Lung microvascular endothelial cell (primary cell): ENCODE measurements at places on chromosomes 12 and 14. TPM values are rescaled to one million over a fixed set of nuclear protein-coding genes. Genes with fewer than 3 reads are reported as not detected.

Gene RNASE1
- 4.6 and 14.6 TPM in 2 replicates for total RNA-seq

Gene TMPRSS12
- total RNA-seq: not detected in 2 replicates

Gene PYGL
- 62.8 and 71.6 TPM in 2 replicates for total RNA-seq

Gene CCDC196
- not detected in 2 replicates for total RNA-seq

Gene GCH1
- total RNA-seq: 3.9 and 12.7 TPM in 2 replicates

Gene HSPB8
- 1.4 and 2.2 TPM in 2 replicates for total RNA-seq

Gene RIN3
- 3.7 and 4.4 TPM in 2 replicates for total RNA-seq

Gene MTHFD1
- total RNA-seq: 30.6 and 35.3 TPM in 2 replicates

Gene WNT1
- total RNA-seq: not detected in 2 replicates

Gene ACVRL1
- total RNA-seq: 293 and 393 TPM in 2 replicates

Gene SERPINA12
- not detected in 2 replicates for total RNA-seq

Gene PLEKHD1
- total RNA-seq: under 0.01 TPM in 1 of 2 replicates, not detected in the other

Gene CLEC2B
- 26.4 and 29.2 TPM in 2 replicates for total RNA-seq

Gene HSPA2
- 1.7 and 3.0 TPM in 2 replicates for total RNA-seq

Gene SIX4
- total RNA-seq: 0.20 and 0.87 TPM in 2 replicates

Gene PTHLH
- total RNA-seq: under 0.01 and 0.22 TPM in 2 replicates

Gene RNASE7
- total RNA-seq: not detected in 2 replicates

DNA sequence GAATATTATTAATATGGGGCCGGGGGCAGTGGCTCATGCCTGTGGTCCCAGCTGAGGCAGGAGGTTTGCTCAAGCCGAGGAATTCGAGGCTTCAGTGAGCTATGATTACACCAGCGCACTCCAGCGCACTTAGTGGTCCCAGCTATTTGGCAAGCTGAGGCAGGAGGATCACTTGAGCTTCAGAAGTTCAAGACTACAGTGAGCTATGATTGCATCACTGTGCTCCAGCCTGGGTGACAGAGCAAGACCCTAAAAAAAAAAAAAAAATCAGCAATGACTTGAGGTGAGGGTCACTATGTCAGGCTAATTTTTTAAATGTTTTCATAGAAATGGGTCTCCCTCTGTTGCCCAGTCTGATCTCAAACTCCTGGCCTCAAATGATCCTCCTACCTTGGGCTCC is 243.4 kb downstream of the RBM19 start:
- DNase-seq: no peak

- DNase-seq: peak; percentile 67
These were observed 15.1 kb downstream of the AVIL start for GRCh38 chr12:57803319-57803893.

GRCh38 chr12:31117203-31118011 is 43.7 kb downstream of the DDX11 start:
- DNase-seq: peak; percentile 35

DNA sequence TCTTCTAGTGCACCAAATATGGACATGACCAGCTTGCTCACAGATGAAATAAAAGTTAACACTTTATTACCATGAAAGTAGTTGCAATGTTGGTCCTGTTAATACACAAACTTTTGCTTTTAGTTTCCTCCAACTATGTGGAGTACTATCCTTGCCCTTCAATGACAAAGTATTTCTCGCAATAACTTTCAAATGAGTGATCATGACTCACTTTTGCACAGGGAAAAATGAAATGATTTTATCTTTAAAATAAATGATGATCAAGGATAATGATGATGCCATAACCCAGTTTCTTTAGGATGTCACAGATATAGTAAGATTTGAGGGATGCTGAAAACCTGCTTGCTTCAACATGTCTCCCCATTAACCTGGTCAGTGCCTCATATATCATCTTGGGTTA is 254.0 kb upstream of the KITLG start:
- no peak for DNase-seq

GRCh38 chr14:84390010-84390409 is 1139.9 kb upstream of the FLRT2 start:
- DNase-seq: no peak

GRCh38 chr14:71441126-71441525 is 491.1 kb upstream of the RGS6 start:
- no peak for DNase-seq

DNA sequence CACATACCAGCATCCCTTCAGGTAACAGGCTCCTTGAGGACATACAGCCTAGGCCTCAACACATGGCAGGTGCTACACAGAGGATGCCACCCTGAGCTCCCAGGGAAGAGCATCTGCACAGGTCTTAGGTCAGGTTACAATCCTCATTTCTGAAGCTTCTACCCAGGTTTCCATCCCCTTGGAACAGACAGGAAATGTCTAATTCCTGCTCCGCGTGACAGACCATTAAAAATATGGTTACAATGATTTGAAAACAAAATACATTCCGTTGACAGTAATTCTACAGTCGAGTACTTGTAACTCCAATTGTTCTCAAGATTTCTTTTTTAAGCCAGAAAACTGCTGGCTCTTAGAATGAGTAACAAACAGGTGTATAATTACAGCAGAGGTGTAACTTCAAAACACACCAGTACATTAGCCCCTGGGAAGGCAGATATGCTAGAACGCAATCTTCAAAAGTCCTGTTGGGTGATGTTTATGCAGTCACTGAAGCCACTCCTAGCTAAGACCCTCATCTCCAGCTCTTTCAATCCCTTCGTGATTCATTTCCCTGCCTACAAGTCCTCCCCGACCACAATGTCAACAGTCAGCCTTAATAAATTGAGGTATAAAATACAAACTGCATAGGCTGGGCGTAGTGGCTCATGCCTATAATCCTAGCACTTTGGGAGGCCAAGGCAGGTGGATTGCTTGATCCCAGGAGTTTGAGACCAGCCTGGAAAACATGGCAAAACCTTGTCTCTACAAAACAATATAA is 11.6 kb downstream of the SETD3 start:
- peak; percentile 51 for DNase-seq

DNA sequence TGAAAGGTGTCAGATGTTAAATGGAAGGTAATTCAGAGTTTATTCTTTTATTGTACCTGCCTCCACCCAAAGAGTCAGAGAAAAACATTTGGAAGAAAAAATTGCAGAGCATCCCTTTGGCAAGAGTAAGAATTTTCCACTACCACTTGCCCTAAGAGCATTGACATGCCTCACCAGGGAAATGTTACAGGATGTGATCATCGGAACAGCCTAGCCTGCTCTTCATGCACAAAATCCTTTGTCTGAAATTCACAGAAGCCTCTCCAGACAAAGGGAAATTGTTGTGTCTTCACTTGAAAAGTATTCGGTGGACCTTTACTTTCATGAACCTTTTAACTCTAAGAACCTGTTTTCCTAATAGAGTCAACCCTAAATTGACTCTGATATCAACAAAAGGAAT is 36.9 kb downstream of the ATP2A2 start:
- peak; percentile 96 for DNase-seq

GRCh38 chr14:59098377-59098776 is 90.1 kb upstream of the DAAM1 start:
- DNase-seq: no peak

DNA sequence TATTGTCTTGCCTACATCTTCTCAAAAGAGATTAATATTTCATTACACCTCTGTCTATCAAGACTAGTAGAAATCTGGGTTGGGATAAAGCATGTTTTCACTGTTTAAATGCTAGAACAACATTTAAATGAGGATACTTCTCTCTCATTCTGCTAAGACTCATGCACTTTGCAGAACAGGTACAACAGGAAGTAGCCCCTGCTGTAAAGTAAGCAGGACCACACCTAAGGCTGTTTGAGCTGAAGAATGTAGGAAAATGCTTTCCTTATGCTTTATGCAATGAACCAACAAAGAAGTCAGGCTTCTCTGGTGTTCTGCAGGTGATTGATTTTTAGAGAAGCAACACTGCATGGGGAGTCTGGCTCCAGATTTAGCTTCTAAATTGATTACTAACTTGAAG is 89.4 kb downstream of the PAX9 start:
- DNase-seq: no peak

GRCh38 chr12:40793471-40793870 is 101.2 kb downstream of the CNTN1 start:
- DNase-seq: no peak

GRCh38 chr12:130970165-130970907 is 16.6 kb downstream of the ADGRD1 start:
- no peak for DNase-seq

DNA sequence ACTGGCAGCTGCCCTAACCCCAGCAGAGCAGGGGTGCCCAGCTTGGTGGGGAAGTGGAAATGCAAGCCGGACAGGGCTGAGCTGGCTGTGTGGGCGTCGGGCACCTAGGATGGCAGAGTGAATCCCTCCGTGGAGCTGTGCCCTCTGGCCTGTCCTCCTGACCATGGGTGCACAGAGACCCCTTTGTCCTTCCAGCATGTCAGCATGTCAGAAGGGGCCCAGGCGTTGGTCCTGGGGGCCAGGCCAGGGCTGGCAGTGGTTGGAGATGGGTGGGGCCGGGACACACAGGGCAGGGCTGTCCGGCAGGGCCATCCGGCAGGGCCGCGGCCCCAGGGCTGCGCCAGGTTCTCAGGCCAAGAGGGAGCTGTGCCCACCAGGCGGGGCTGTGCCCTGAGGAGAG is 8.8 kb upstream of the TEX22 start:
- no peak for DNase-seq

GRCh38 chr12:127271776-127272175 is 995.2 kb upstream of the TMEM132C start:
- DNase-seq: no peak

GRCh38 chr12:116606397-116606796 is 47.2 kb downstream of the MAP1LC3B2 start:
- no peak for DNase-seq

- no peak for DNase-seq
These were observed 42.3 kb downstream of the ANO2 start for GRCh38 chr12:5902736-5903135.

- no peak for DNase-seq
These were observed 26.6 kb downstream of the TCHP start for GRCh38 chr12:109926488-109927210.

DNA sequence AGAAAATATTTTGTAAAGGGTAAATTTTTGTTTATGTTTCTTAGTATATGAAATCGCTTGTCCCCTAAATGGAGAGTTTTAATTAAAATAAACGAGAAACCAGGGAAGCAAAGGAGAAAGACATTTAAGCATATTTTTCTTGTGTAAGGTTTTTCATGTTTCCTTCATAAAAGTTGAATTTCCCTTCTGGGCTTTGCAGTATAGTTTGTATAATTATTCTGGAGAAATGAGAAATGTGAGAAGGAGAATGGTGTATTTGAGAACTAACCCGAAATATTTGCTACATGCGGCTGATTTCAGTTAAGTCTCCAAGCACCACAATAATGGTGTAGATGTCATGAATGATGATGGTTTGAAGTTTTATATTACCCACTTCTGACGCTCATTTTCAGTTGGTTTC is 307.7 kb upstream of the SEL1L start:
- DNase-seq: no peak

GRCh38 chr14:49768301-49769121 is 558 bp downstream of the KLHDC2 start:
- DNase-seq: peak; percentile 79

DNA sequence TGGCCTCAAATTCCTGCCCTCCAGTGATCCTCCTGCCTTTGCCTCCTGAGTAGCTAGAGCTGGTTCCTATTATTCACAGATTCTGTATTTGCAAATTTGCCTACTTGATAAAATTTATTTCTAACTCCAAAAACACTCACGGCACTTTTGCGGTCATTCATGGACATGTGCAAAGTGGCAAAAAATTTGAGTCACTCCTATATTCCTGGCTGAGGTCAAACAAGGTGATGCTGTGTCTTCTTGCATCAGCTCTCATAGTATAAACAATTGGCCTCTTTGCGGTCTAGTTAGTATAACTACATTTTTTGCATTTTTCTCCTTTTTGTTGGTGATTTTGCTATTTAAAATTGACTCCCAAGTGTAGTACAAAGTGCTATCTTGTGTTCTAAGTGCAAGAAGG is 24.7 kb downstream of the ATF1 start:
- peak; percentile 31 for DNase-seq

- no peak for DNase-seq
These were observed 22.4 kb downstream of the XRCC3 start for GRCh38 chr14:103692871-103693270.

GRCh38 chr12:66851134-66851533 is 172.3 kb upstream of the GRIP1 start:
- DNase-seq: no peak

DNA sequence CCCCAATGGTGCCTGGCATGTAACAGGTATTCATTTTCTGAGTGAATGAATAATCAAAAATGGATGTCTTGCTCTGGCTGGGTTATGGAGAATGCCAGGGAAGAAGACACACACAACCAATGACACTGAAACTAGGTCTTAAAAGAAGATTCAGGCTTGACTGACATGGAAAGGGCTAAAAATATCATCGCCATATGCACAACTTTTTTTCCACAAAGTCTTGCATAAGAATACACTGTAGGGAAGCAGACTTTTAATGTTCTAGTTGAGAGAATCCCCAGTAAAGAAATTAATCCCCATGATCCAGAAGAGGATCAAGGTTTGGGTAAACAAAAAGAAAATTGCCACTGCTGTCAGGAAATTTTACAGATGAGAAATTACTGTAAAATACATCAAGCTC is 116.4 kb downstream of the SLC2A13 start:
- DNase-seq: no peak

DNA sequence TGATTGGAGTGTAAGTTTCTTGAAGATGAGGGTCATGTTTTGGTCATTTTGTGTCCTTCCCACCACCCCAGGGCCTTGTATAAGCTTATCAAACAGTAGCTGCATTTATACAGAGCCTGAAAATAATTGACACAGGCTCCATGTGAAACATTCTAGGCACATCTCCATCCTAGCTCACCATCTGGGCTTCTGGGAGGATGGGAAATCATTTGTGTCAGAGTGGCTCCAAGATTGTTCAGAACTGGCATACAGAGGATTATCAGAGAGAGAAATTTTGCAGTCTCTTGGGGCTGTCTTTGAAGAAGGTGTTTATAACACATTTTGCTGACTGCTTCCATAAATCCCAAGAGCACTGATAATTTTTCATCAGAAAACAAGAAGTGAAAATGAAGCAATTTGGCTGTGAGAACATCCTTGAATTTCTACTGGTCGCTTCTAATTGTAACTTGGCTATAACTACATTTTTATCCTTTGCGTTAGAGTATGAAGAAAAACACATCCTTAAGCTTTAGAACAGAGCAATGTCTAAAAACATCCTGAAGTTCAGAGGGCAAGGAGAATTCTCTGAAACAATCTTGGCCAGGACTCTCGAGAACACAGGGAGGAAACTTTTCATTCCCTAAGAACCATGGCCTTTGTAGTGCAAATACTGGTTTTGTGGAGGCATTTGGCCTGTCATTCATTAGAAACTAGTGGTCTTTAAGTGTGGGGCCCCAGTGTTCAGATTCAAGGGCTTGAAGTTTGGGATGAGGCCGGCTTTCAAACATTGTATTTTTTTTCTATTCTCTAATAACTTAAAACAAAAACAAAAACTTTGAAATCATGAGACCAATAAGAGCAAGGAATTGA is 151.1 kb downstream of the DACT1 start:
- no peak for DNase-seq

DNA sequence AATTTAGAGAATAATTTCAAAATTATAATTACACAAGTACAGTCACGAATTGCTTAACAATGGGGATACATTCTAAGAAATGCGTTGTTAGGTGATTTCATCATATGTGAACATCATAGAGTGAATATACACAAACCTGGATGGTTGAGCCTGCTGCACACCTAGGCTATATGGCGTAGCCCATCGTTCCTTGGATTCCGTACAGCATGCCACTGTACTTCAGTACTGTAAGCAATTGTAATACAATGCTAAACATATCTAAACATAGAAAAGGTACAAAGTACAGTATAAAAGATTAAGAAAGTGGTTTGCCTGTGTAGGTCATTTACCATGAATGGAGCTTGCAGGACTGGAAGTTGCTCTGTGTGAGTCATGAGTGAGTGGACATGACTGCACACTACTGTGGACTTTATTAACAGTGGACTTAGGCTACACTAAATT is 286.2 kb downstream of the CACNA1C start:
- peak; percentile 14 for DNase-seq

GRCh38 chr12:20375560-20375959 is 7.2 kb downstream of the PDE3A start:
- no peak for DNase-seq
